ENCODE measurements at places on chromosomes 7 and 10. TPM values are rescaled to one million over a fixed set of nuclear protein-coding genes. Genes with fewer than 3 reads are reported as not detected.

DNA sequence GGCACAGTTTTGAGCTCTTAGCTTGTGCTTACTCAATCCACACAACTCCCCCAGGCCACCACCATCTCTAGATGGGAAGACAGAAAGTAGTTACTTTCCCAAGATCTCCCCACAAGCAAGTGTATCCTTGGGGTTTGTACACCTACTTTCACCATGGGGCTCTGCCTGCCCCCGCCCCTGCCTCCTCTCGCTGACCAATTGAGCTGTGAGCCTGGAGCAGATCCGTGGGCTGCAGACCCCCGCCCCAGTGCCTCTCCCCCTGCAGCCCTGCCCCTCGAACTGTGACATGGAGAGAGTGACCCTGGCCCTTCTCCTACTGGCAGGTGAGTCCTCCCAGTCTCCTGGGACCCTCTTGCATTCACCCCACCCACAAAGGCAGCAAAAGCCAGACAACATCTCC, 2.0 kb downstream of the FXYD4 start:
- no peak for DNase-seq

ALOX5 gene
- 6.7 TPM for total RNA-seq

- no peak for DNase-seq
These were observed 26.8 kb downstream of the DPCD start for GRCh38 chr10:101614663-101615524.

CYP2W1 gene
- not detected for total RNA-seq

DNA sequence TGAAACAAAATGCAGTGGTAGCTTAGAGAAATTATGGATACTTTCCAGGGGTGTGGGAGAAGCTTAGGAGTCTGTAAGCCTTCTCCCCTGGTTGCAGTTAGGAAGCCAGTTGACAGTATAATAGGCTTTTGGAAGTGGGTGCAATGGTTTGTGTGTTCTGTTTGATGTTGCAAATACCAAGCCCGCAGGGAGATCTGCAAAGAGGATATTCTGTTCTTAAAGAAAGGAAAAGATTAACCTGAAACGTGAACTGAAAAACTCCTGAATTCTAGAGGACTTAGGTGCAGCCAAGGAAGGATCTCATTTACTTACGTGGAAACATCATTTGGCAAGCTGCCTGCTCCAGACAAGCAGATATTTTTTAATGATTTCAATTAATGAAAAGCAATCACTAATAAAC, 496.6 kb downstream of the AUTS2 start:
- no peak for DNase-seq
